ENCODE measurements at places on chromosomes 5 and 9.

DNA sequence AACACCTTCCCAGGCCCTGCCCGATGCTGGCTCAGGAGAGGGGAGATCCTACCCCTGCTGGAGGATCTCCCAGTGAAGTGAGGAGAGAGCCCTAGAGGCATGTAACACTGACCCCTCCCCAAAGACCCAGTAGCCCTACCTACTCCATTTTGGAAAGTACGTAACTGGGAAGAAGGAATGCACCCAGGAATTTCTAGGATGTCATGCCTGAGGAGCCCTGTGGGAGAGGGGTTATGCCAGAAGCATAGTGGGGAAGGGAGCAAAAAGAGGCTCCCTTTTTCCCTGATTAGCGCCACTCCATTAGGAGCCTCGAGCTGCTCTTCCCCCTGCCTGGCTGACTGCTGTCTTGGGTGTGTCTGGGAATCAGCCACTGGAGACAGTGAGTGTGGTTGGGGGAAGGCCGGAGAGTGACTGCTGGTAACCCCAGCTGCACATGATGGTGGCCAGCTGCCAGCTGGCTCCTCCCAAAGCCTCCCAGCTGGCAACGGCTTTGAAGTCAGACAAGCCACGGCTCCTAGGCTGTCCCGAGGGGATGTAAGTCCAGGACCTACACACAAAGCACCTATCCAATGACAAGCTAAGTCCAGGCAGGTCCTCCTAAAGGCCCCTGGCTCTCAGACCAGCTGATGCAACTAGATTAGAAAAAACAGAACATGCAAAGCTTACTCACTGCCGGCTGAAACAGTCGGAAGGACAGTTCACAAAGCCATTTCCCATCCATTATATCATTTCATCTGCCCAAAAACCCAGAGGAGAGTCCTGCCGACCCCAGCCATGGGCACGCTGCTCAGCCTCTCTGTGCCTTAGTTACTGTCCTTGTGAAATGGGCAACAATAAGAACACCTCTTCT is 136.5 kb upstream of the ABCA1 start:
- DNase-seq, result no peak

GRCh38 chr5:157607371-157608161 is 32.0 kb upstream of the ADAM19 start:
- peak; percentile 60 for DNase-seq

- DNase-seq, result no peak
These were observed 605.1 kb upstream of the KLF4 start for GRCh38 chr9:108094676-108094993.

DNA sequence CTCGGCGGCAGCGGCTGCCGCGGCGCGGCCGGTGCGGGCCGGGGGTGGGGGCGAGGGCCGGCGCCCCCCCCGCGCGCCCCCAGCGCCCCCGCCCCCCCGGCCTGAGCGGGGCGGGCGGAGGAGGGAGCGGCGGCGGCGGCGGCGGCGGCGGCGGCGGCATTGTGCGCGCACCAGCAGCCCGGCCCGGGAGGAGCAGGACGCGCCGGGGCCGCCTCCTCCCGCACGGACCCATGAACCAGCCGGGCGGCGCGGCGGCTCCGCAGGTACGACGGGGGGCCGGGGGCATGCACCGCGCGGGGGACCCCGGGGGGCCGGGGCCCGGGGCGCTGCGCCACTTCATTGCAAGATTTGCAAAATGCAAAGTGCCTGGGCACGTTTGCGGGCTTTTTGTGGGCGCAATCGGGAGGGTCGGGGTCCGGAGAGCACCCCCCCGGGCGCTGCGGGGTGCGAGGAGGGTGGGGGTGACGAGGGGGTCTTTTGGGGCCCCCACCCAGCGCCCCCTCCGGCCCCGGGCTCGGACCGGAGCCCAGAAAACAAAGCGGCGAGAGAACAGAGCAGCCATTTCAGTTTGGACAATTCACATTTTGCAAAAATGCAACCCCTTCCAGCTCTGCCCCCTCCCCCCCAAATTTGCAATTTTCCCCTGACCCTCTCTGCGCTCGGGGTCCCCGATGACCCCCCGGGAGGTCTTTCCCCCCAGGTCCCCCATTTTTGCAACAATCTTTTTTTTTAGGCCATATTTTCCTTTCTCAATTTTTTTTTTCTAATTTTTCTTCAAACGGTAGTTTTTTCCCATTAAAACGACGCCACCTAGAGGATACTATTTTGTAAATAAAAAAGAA is at the start of gene ZNF618:
ZNF618 (plus strand) TSS at position 159 of the 842 bp plus-strand sequence; CDS start at position 231, 72 bp downstream.
- no peak for DNase-seq

GRCh38 chr9:111839987-111840386 is 45.2 kb upstream of the SHOC1 start:
- DNase-seq, result no peak

DNA sequence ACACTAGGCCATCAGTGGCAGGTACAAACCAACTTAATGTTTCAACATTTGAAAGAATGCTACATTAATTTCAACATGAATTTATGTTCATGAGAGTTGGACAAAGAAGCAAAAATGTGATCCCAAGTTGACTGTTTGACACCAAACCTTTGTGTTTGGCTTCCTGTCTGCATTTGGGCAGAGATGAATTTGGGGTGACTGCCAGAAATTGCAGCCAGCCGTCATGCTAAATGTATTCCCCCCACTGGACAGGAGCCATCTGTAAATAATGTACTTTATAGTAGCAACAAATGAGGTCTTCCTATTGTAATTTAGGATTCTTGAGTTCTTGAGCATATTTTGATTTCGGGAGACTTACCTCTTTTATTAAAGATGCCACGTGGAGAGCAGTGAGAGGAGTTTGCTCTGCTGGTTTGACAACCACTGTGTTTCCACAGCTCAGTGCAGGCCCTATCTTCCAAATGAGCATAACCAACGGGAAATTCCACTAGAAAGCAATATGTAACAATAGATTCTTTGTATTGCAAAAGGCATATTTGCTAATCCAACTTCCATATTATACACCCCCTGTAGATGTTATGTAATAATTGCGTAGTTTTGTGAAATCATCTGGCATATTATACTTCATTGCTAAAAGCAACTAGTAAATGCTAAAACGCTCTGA is 27.6 kb downstream of the ALDH1A1 start:
- DNase-seq, result no peak

DNA sequence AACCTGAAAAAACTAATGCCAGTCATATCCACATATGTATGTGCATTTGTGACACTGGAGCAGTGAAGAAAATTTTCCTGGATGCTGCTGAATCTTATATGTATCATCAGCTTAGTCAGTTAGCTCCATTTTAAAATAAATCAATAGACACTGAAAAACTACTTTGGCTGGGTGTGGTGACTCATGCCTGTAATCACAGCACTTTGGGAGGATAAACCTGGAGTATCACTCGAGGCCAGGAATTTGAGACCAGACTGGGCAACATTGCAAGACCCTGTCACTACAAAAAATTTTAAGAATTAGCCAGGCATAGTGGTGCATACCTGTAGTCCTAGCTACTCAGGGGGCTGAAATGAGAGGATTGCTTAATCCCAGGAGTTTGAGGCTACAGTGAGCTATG is 511.0 kb upstream of the TLE4 start:
- no peak for DNase-seq

- no peak for DNase-seq
These were observed 261.6 kb downstream of the GLIS3 start for GRCh38 chr9:4038182-4038723.

DNA sequence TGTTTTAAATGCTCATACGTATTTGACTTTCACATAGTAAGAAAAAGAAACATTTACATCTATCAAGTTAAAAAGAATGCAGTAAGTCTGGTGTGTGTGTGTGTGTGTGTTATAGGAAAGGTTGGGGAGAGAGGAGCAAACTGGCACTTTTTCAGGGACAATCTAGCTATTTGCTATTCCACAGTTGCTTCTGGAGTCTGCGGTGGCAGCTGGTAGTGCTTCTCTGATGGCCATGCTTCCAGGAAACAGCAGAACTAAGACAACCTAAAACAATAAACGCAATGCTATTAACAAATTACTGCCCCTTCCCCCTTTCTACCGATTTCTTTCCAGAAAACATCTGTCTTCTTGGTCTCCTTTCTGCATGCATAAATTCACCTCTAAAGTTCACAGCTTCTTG is 70.0 kb upstream of the CDH10 start:
- no peak for DNase-seq

DNA sequence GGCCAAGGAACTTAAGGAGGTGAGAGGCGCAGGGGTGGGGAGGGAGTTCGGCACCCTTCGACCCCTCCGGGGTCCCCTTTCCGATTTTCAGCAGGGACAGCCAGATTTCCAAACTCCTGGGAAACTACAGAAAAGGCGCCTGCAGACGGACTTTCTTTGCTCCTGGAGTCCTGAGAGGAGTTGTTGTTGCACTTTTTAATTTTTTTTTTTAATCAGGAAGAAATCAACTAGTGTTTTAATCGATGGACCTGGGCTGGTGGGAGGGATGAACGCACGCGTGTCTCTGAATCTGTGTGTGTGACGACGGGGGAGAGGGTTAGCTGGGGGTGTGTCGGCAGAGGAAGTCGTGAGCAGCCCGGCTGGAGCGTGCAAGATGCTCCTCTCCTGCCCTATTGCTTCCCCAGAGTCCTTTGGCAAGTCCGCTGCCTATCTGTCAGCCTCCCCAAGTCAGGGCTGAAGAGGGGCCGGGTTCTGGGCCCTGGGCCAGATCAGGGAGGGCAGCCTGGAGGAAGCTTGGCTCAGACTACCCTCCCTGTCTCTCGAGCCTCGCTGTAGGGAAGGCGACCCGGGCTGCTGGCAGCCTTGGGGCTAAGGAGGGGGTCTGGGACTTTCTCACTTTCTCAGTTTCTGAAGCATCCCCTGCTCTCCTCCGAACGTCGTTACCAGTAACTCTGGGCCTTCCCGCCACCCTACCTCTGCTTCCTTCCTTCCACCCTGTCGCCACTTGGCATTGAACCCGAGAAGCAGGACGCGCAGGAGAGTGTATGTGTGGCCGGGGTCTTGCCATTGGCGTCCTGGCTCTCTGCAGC is 731 bp downstream of the PRR16 start:
- no peak for DNase-seq

- peak; percentile 3 for DNase-seq
These were observed 44.3 kb downstream of the SLC28A3 start for GRCh38 chr9:84296146-84296843.

DNA sequence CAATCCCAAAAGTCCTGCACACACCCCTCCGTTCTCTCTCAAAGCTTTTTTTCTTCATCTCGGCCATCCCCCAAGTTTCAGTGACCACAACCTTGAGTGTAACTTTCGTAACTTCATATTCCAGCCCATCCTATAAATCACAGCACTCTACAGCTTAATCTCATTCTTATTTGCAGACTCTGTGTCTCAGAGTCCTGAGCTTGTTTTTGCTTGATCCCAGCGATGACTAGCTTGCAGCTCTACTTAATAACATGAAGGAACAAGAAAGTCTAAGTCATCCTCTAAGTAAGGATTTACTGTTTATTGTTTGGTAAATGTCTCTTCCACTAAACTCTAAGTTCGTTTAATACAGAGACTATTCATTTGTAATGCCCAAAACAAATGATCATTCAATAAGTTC is 2.6 kb upstream of the SPDL1 start:
- DNase-seq, result no peak

- DNase-seq, result no peak
These were observed 188.8 kb downstream of the NTRK2 start for GRCh38 chr9:84858364-84858763.

- no peak for DNase-seq
These were observed 233.7 kb upstream of the ADRA1B start for GRCh38 chr5:159682623-159683022.

DNA sequence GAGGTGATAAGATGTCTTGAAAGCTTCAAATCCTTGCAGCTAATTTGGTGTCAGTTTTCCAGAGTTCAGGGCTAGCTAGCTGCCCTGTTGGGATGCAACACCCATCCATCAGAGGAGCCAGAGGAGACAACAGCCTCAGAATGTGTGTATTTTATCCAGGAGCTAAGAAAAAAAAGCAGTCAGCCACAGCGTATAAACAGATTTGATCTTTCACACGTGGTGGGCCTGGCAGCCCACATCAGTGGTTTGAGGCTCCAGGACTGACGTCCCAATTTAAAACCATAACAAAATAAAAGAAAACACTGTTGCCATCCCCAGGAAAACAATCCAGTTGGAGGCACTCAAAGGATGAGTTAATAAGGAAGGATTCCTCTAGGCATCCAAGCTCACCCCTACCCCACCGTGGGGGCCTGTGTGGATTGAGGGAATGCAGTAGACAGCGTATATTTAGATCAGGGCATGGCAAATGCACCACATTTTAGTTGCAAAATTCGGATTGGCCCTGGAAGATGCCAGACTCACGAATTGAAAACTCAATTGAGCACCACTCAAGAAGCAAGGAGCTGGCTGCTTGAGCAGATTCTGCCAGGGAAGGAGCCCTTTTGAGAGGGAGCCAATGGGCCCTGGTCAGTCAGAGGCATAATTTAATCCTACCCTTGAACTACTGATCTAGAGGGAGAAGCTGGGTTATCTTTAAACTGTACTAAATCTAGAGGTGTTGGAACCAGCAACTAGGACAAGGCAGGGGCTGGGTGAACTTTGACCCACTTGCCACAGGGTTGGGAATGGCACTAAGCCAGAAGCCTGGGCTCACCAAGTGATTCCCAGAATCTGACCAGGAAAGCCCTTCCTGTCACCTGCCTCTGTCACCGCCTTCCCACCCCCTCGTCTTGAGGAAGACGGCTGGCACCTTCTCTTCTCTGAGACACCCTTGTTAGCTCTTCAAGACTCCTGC is 17.5 kb downstream of the ADRA1B start:
- DNase-seq, result no peak

DNA sequence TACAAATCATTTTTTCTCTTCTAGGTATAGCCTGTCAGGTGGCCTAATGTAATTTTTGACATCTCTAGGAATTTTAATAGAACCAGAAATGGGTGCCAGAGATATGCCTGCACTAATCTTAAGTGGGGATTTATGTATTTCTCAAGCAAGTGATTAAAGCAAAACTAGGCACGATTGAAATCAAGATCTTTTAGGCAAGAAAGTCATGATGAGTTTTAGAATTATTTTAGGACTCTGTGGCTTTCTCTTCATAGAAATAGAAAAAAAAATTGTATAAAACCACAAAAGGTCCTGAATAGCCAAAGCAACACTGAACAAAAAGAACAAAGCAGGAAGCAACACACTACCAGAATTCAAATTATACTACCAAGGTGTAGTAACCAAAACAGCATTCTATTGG is 952 bp upstream of the AMACR start:
- DNase-seq, result no peak

- no peak for DNase-seq
These were observed 165.3 kb downstream of the KDM4C start for GRCh38 chr9:6923086-6923485.
